ENCODE measurements at places on chromosomes 2 and 18.

DNA sequence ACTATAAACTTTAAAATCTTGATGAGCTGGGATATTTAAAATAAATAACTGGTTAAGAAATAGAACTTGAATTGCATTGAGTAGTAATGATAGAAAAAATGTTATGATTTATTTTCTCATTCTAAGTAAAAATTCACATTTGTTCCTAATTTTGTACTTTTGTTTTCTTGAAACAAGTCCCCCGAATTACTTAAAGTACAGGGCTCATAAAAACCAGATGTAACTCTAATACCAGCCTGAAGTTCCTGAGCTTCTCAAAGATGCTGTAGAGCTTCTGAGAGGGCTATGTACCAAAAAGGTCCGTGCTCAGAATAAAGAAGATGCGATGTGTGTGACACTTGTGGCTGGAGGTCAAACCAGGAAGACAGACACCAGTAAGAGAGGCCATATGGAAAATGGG, 116.1 kb upstream of the TACR1 start:
- no peak for DNase-seq

DNA sequence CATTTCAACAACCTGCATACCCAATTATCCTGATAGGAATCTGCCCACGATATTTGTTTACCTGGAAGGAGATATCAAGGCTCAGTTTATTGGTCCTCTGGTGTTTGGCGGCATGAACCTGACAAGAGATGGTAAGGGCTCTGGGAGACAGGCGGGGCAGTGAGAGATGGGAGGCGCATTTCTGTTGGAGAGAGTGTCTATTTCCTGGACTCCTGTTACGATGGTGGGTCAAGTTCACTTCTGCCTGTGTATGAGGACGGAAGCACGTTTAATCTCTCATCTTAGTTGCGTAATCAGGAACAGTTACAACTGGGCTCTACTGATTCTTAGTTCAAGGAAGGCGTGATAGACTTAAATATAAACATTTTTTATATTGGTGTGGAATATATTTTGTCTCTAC, 8.9 kb downstream of the PDCL3 start:
- DNase-seq, result no peak

DNA sequence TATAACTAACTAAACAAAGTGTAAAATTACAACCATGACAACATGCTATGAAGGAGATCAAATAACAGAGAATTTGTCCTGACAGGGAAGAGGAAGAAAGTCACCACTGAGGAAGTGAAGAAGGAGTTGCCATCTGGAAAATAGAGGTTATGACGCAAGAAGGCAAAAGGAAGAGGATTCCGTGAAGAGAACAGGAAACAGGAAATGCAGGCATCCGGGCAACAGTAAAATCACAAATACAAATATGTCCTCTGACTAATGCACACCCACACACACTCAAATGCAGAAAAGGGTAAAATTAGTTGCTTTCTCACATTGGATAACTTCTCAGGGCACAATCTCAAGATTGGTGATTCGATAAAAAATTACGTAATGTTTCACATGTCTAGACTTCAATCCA, 278.4 kb downstream of the TMX3 start:
- no peak for DNase-seq

- no peak for DNase-seq
Observed at GRCh38 chr2:155733091-155733853, 599.2 kb downstream of the NR4A2 start.

DNA sequence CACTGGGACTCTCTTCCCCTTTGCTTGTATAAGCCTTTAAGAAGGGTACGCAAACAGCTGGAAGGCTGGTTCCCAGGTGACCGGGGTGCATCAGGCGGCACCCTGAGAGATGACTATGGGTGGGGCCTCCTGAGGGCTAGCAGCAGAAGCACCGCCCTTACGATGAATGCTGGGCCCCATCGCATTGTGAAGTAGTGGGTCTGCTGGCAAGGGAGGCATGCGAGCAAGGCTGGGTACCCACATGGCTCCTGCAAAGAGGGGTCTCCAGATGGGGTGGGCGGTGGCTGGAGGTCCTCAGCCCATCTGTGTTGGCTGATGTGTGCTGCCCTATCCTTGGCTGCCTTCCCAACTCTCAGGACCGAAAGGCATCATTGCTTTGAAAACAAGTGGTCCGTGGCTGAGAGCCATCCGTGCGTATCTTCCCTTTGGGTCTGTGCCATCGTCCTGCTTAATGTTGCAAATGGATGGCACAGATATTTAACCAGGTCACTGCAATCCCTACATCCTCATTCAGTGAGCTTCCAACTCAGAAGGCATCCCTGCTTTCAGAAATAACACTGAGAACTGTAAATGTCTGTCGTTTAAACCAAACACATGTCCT, 83.5 kb upstream of the GPC1 start:
- DNase-seq, result no peak

DNA sequence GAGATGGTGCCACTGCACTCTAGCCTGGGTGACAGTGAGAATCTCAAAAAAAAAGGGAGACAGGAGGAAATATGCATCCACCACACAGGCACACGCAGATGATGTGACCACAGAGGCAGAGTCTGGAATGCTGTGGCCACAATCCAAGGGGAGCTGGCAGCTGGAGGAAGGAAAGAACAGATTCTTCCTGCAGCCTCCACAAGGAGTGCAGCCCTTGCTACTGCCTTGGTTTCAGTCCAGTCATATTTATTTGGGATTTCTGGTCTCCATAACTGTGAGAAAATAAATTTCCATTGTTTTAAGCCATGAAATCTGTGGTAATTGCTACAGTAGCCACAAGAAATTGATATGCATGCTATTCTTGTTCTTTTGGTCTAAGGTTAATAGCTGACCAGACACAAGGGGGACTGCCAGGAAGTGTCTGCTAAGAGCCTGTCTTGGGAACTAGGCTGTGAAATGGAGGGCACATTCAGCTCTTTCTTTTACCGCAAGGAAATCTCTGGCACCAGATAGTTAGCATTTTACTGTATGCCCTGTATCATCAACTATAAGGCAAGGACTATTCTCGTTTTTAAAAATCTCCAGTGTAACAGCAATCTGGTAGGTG, 133.1 kb upstream of the SEC11C start:
- no peak for DNase-seq

- DNase-seq, result no peak
Observed at GRCh38 chr2:67400560-67401485, 3.7 kb downstream of the ETAA1 start.

DNA sequence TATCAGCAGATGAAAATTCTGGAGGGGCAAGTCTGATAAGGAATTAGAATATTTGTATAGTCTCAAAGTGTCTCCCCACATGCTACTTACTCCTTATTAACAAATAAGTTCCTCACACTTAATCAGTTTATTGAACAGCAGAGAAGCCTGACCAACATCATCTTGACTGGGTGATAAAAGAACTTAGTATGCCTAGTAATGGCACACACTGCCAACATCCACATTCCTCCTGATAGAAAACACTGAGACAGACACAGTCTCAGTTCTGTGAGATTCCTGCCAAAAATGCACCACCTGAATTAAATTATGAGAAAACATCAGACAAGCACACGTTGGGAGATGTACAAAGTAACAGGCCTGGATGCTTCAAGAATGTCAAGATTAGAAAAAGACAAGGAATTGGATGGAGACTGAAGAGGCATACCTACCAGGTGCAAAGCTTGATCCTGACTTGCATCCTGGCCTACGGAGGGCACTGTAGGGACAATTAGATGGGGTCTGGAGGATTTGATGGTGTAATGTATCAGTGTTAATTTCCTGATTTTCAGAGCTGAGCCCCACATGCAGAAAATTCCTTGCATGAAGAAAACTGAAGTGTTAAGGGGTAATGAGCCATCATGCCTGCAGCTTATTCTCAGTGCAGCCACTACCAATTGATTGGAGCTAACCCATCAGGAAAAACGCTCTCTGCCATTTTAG, 200.4 kb upstream of the SH3BP4 start:
- DNase-seq, result no peak

DNA sequence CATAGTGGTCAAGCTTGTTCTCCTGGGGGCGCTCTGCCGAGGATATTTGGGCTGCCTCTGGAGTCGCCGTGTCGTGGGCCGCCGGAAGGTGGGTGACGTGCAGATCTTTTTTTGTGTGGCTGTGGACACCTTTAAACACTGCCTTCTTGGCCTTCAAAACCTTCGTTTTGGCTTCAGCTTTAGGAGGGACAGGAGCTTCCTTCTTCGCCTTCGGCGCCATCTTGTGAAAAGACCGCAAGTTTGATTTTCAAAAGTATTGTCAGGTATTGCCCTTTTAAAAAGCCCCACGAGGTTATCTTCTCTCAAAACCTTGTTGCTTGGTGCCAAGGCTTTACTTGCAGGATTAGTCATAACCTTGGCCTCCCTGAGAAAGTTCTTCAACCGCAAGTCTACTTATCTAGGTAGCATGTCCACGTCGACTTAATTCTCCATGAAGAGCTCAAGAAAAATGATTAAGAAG, 20.8 kb downstream of the LAMA3 start:
- DNase-seq, result no peak

- no peak for DNase-seq
Observed at GRCh38 chr2:9693196-9693491, 62.3 kb upstream of the YWHAQ start.

GRCh38 chr2:121603185-121603584, 46.1 kb downstream of the CLASP1 start:
- DNase-seq, result no peak

DNA sequence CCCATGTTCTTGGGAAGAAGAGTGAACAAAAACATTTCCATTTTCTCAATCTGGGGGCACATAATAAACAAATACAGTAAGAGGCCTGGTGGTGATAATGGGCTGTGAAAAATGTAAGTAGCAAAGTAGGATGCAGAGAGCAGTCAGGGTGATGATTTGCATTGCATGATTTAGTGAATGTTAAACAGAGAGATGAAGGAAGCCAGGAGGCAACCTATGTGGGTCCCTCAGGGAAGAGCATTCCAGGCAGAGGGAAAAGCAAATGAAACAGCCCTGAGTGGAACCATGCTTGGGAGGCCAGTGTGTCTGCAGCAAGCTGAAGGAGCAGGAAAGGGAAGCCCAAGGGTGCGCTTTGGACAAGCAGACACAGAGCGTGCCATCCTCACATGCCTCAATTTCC, 5.4 kb downstream of the VIT start:
- DNase-seq, result no peak

- DNase-seq, result no peak
Observed at GRCh38 chr2:38259311-38259710, 117.8 kb downstream of the ATL2 start.

- no peak for DNase-seq
Observed at GRCh38 chr2:187011206-187011832, 162.3 kb upstream of the ZSWIM2 start.

DNA sequence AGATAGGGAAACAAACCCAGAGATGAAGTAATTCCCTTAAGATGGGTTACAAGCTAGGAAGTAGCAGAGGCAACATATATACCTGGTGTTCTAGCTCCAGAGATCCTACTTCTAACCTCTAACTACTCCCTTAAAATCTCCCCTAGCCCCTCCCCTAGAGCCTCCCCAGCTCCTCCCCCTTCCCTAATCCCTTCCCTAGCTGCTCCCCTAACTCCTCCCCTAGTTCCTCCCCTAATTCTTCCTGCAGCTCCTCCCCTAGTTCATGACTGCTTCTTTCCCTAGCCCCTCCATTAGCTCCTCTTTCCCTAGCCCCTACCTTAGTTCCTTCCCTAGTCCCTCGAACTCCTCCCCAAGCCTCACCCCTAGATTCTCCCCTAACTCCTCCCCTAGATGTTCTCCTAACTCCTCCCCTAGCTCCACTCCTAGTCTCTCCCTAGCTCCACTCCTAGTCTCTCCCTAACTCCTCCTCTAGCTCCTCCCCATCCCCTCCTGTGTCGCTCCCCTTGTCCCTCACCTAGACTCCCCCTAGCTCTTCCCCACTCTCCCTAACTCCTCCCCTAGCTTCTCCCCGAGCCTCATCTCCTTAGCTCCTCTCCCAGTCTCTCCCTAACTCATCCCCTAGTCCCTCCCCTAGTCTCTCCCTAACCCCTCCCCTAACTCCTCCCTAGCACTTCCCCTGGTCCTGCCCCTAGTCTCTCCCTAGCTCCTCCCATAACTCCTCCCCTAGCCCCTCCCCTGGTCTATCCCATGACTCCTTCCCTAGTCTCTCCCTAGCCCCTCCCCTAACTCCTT, 108.9 kb downstream of the CD226 start:
- DNase-seq, result no peak

DNA sequence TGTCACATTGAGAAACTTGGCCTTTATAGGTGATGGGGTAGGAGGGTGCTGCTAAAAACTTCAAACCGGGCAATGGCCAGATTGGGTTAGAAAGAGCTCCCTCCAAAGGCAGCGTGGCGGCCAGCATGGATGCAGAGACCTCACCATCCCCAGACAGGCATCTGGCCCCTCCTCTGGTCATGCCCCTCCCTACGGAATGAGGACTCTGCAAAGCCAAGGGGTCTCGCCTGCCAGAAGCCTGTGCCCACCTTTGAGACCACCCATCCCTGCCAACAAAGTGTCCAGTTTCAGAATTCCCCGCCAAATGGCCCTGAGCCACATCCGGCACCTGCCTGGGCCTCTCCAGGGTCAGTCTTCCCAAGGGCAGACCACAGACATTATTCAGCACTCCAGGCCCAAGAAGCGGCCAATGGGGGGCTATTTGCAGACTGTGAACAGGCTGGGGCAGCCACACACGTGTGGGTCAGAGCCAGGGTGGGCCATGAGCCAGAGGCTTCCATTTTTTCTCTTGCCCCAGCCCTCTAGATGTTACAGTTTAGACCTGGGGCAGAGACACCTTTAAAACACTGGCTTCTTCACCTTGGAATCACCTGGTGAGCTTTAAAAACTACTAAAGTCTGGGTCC, 4.2 kb upstream of the ATP6V1B1 start:
- no peak for DNase-seq

- DNase-seq, result peak; percentile 16
Observed at GRCh38 chr2:131148426-131148825, 43.3 kb downstream of the PLEKHB2 start.

DNA sequence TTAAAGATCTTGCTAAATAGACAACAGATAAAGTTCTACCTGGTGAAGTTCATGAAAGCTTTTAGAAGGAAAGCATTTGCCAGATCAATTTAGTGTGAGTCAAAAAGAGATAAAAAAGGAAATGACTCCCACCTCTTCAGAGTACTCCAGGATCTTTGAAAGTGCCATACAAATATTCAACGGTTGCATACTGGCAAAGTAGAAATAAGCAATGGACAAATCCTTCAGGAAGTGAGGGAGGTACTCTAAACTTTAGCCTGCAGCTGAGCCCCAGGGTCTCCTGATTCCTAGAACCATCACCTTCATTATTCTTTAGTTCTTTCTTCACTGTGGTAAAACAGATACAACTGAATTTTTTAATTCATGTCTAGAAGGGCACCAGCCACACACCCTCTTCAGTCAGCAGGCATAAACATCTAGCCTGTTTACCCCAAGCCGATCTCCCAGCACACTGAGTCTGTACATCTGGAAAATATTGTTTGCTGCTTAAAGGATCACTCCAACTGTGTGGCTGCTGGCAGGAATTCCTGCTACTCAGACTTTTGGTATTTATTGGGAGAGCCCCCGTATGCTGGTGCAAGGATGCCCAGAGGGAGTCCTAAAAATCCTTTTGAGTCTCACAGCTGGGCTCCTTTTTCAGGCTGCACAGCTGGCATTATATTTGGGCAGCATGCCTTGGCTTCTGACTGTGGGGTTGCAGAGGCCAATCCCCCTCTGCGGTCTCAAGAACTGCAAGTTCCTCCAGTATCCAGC, 72.3 kb upstream of the SESTD1 start:
- no peak for DNase-seq
